ENCODE measurements at places on chromosomes 13 and 19.

DNA sequence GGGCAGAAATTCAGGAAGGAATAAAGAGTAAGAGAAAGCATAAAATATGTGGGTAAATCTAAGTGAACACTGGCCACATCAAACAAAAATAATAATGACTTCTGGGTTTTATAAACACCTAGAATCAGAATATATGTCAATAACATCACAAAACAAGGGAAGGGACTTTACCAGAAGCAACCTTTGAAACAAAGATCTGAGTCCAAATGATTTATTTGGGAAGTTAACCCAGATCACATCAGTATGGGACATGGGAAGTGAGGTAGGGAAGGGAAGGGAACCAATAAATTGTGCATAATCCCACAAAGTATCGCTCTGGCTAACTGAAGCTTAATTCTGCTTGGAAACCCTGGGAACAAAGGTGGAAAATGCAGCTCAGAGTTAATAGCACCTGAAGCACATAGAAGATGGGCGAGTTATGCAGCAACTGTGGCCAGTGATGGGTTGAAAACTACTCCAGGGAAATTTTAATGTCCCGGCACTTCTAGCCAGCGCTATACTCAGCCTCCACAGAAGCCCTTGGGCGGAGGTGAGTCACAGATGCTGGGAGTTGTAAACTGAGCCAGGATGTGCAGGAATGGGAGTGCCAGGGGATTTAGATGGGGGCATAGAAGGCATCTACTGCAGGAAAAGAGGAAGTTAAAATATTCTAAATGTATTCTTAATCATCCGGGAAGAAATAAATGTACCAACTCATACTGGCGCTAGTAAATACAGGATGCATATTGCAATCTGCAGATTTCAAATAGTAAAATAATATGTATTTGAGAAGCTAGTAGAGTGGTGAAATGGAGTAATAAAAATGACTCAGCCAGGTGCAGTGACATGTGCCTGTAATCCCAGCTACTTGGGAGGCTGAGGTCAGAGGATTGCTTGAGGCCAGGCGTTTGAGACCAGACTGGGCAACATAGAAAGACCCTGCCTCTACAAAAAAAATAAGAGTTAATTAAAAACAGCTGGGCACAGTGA is 34.2 kb upstream of the CEBPG start:
- DNase-seq: no peak

DNA sequence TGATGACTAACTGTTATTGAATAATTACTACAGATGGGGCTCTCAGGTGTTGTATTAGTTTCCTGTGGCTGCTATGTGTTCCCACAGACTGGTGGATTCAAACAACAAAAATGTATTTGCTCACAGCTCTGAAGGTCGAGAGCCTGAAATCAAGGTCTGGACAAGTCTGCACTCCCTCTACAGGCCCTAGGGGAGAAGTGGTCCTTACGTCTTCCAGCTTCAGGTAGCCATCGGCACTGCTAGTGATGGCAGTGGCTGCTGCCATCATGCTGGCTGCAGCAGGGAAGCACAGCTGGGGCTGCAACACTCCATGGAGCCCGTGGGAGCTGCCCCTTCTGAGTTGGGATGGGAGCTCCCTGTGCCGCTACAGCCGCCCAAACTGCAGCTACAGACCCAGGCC is 1.9 kb downstream of the TEX26 start:
- DNase-seq: no peak

GRCh38 chr13:113562085-113562749 is 22.3 kb upstream of the TFDP1 start:
- peak; percentile 47 for DNase-seq

- no peak for DNase-seq
These were observed 314.3 kb upstream of the ARGLU1 start for GRCh38 chr13:106882246-106882645.

DNA sequence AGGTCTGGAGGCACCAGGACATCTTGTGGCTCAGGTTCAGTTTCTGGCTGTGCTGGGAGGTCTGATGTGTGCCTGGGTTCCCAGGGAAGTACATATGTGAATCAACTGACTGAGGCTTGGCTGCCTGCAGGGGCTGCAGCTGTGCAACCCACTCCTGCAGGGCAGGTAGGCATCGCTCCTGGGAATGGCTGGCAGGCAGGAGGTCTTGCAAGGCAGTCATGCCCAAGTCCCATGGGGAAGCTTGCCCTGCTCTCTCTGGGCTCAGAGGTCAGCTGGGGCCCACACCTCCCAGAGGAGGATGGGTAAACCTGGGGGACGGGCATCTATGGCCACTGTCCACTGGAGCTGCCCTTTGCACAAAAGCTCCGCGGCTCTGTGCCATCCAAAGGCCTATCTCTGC is 1141.8 kb downstream of the SLITRK1 start:
- no peak for DNase-seq

DNA sequence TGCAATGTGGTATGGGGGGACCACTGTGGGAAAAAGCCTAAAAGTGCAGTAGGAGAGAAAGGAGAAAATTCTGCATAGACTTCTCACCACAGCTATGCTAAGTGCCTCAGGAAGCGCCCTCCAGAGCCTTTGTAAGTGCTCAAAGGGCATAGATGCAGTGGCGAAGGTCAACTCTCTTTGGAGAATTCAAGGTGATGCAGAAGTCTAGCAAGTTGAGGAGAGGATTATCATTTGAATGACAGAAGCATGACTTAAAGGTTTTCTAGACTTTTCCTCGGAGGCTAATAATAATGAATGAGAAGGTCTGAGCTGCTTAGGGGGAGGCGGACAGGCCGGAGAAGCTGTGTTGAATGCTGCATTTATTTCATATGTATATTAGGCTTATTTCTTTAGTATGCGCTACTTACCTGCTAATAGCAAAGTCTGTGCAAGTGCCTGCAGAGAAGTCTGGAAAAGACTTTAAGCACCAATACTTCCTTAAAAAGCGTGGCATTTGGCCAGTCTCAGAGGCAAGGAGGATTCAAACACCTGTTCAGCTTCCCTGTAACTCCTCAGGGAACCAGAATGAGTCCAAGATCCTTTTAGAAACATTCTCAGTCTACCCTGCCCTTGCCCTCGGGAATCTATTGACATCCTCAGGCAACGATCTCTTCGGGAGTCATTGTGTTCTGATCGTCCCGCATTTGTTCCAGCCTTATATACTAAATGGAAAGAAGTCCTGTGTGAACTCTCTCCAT is 56.2 kb downstream of the FLT1 start:
- DNase-seq: no peak

DNA sequence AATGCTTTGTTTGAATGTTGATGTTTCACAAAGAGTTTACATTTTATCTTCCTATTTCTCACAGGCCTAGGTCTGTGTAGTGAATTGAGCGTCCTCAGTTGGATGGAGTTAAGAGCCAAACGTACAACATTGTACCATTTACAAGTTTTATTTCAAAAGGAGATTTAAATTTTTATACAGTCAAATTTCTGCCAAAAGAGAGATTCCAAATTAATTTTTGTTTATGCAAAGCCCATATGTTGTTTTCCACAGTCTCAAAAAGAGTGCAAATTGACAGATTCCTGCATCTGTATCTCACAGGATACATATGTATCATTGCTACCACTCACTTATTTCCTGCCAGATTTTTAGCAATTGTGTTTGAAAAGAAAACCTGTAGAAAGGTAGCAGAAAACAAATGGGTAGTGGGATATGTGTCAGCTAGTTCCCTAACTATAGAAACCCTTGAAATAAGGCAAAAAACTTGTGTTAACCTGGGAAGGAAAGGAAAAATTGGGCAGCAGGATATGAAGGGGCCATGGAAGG is 46.1 kb downstream of the DGKH start:
- DNase-seq: no peak

DNA sequence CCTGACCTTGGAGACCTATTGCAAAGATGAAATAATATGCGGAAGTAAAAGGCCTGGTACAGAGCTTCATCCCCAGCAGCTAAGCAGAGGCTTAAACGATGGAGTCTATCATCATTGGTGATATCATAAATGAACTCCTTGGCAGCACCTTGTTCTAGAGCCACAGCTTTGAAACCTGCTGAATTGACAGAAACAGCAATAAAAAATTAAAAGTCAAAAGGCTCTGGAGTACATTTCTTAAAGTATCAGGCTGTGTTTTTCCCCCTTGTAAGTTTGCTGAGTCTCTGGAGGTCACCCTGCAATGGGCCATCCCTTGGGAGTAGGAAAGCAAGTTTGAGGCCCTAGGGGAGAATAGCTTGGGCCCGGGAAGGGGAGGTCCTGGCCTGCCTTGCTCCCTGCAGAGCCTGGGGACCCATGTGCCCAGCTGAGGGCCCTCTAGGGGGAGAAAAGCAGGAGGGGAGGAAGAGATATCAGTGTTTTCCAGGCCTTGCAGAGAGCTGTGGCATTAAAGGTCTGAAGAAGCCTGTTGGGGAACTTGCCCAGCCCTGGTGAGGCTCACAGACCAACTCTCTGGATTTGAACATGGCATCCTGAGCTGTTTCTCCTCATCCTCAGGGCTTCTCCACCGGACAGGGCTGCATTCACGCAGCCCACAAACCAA is 416.1 kb downstream of the ZNF536 start:
- no peak for DNase-seq

GRCh38 chr19:7292950-7293761 is 1.1 kb downstream of the INSR start:
- no peak for DNase-seq

DNA sequence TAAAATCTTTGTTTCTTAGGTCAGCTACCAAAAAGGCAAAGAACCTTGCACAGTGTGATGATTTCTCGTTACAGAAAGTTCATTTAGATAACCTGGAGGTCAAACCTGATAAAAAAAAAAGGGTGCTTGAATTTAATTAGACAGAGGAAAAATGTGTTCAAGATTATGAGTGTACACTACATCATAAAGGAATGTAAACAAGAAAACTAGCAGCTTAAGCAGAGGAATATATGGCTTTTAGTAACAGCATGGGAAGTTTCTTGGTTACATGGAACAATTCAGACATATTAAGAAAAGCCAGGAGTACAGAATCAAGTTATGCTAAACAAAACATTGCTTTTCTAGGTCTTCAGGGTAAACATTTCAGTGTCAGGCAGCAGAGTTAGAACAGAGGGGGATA is 32.9 kb downstream of the ING1 start:
- no peak for DNase-seq

DNA sequence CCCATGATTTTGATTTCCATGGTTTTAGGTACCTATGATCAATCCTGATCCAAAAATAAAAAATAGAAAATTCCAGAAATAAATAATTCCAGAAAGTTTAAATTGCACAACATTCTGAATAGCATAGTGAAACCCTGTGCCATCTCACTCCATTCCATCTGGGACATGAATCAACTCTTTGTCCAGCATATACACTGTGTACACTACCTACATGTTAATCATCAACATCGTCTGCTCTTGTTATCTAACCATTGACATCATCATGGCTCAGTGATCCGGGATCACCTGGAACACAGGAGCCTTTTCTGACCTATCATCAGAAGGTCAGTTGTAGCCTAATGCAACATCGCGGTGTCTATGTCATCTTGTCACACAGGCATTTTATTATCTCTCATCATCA is 75.6 kb downstream of the MYO16 start:
- no peak for DNase-seq

GRCh38 chr13:62933809-62934208 is 1518.2 kb upstream of the PCDH20 start:
- DNase-seq: no peak

GRCh38 chr13:80664950-80665349 is 324.0 kb upstream of the SPRY2 start:
- DNase-seq: no peak

DNA sequence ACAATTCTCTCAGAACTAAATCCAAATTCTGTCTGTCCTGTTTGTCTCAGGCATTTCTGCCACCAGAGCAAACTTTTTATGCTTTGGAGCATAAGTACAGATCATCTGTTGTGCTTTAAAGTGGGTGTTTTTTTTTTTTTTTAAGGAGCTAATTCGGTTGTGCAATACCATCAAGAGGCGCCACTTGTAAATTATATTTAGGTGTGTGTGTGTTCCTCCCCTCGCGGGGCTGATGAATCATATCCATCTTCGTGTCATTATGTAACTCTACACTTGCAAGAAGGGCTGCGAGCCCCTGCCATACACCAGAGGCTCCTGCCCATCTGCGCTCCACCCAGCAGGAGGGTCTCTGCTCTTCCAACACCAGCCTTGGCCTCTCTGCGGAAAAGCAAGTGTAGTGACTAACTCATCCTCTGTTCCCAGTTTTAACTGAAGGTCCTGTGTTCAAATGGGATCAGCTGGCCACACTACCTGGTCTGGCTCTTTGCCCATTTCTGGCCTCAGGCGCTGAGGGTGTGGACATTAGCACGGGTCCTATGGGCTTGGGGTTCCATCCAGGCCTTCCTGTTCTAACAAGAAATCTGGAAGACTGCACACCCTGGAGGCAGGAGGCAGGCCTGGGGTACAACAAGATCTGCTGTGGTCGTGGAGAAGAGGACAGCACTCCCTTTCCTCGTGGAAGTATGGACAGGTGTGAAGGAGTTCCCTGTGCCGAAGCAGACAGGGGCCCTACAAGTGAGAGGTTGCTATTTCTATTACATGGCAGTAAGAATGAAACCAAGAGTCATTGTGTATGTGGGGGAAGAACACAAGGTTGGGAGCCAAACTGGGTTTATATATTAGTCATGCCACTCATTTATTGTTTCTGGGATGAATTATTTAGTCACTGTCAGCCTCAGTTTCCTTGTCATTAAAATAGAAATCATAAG is 96.1 kb upstream of the MBNL2 start:
- no peak for DNase-seq

DNA sequence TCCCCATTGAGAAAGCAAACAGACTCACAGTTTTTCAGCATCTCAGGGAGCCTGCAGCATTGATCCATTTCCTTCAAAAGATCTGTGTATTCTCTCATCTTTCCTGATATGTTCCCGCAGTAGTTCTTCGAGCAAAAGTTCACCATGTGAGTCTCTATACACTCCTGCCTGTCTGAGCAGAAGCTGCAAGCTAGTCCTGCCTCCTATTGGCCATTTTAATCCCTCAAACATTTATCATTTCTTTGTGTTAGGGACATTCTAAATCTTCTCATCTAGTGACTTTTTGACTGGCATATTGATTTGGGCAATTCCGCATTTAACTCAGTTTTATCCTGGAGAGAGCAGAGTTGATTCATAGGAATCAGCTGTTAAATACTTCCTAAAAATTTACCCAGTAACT is 660.4 kb upstream of the KLF12 start:
- no peak for DNase-seq

- DNase-seq: no peak
These were observed 51.6 kb upstream of the MIR17HG start for GRCh38 chr13:91295712-91296410.

DNA sequence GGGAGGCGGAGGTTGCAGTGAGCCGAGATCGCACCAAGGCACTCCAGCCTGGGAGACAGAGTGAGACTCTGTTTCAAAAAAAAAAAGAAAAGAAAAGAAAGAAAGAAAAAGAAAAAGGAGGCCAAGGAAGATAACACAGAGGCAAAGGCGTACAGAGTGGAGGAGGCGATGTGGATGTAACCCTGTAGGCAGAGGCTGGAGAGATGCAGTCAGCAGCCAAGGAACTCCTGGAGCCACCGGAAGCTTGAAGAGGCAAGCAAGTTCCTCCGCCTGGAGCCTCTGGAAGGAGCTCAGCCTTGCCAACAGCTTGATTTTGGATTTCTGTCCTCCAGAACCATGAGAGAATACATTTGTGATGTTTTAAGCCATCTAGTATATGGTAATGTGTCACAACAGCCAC is 6.7 kb upstream of the CCDC8 start:
- no peak for DNase-seq
